ENCODE measurements at places on chromosomes 3 and 15.

DNA sequence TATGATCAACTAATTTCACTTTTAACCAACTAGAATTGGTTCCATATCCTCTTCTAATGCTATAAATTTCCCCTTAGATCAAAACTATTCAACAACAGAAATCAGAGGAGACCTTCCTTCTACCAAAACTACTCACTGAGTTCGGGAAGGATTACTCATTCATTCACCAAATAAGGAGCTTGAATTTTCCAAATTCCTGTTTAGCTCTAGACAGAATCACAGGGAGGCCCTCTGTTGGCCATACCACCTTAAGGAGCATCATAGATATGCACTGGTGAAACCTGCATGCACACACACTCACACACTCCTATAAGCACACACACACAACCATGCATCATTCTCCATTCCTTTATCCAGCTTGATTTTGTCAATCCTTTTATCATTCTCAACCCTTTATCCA is 49.0 kb downstream of the SUCLG2 start:
- DNase-seq = no peak

DNA sequence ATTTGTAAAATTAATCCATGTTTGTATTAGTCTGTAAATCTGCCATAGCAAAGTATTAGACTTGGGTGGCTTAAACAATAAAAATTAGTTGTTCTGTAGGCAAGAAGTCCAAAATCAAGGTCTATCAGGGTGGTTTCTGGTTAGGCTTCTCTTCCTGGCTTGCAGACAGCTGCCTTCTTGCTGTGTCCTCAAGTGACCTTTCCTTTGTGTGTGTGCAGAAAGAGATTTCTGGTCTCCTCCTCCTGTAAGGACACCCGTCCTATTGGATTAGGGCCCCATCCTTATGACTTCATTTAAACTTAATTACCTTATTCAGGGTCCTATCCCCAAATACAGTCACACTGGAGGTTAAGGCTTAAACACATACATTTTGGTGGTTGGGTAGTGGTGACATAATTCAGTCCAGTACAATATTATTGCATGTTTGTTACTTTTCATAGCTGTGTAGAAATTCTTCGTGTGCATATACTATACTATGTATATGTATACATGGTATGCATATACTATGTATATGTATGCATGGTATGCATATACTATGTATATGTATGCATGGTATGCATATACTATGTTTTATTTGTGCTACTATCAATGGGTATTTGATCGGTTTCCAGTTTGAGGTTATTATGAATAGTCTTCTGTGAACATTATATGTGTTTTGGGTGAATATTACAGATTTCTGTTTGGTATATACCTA is 57.9 kb upstream of the RNU6-1 start:
- no peak for DNase-seq

DNA sequence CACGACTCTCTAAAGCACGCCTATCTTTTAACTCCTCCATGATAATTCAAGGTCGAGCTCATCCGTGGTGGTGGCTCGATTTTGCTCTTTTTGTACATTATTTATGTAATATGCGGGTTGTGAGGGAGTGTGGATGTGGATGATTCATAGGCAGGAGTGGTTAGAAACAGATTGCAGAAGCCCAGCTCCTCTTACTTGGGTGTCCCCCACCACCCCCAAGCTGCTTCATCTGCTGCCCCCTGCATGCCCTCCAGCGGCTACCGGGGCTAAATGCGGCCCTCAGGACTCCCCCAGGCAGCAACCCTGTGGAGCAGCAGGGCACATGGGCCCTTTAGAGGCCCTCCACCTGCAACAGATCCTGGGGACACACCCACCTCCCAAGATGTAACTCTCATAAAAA is 111.5 kb upstream of the SELENOK start:
- DNase-seq = no peak

GRCh38 chr15:89662893-89663626 is 7.8 kb upstream of the KIF7 start:
- DNase-seq = no peak

- DNase-seq = no peak
These were observed 4.0 kb downstream of the HES1 start for GRCh38 chr3:194139814-194140391.

DNA sequence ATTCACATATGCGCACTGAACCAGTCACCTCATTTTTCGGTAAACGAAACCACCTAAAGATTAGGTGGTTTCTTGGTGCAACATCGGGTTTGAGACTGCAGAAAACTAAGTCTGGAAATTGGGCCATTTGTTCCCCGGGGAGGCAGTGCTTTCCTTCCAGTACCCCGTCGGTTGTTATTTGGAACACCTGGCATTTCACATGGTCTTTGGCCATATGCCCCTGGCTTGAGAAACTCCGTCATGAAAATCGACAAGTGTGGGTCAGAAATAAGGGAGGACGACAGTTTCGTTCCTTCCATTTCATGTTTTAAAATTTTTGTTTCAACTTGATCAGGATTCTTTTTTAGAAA is 544 bp upstream of the GATM start:
- no peak for DNase-seq

DNA sequence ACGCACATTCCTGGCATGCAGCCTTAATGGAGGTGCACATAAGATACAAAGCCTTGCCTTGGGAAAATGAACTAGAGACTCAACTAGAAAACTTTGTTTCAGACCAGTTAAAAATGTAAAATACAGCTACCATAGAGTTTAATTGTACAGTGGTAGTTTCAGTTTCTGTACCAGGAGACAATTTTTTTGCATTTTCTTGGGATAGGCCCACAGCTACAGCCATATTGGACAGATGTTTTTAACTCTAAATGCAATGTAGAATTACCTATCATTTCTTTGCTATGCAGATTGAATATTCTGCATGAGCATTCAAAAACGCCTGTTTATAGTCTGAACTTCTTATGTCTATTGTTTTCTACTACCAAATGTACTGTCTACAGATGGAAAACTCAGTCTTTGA is 20.3 kb downstream of the DAZL start:
- no peak for DNase-seq

DNA sequence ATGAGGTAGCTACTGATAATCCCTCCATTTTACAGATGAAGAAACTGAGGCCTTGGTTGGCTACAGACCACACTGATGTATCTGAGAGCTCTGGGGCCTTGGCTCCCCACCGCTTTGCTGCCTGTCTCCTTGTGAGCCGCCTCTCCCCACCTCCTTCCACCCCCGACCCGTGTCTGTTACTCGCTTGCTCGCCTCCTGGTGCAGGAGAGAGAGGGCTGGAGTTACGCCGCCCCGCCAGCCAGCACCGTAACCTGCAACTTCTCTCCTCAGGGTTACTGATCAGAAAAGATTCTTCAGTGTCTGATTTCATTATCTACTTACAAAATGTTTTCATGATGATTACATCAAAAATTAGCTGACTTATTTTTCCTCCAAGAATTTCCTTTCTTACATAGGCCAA is 34.1 kb downstream of the TM2D3 start:
- DNase-seq = no peak

Data from activated T-cell treated with anti-CD3 and anti-CD28 coated beads, Interleukin-2, amount 50 U/mL, for 48 hours (primary cell).